ENCODE measurements at places on chromosomes 11 and 22. TPM values are rescaled to one million over a fixed set of nuclear protein-coding genes. Genes with fewer than 3 reads are reported as not detected.

DNA sequence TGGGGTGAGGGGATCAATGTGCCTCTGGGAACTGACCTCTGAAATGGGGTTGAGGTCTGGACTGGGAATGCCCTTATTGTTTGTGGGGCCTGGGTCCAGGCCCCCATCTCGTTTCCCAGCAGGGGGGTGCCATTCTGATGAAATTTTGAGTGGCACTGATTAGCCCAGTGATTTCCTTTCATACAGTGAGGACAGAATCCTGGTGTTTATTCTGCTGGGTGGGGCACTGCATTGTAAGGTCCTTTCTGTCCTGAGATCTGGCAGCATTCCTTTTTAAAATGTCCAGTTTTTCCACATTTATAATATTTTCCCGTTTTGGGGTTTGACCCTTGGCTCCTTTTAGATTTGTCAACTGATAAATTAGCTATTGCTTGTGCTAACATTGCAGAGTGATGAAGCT is 27.1 kb downstream of the OR10A6 start:
- no peak for DNase-seq

GRCh38 chr11:6196396-6196795 is 2.6 kb upstream of the OR52W1 start:
- DNase-seq, result no peak

DNA sequence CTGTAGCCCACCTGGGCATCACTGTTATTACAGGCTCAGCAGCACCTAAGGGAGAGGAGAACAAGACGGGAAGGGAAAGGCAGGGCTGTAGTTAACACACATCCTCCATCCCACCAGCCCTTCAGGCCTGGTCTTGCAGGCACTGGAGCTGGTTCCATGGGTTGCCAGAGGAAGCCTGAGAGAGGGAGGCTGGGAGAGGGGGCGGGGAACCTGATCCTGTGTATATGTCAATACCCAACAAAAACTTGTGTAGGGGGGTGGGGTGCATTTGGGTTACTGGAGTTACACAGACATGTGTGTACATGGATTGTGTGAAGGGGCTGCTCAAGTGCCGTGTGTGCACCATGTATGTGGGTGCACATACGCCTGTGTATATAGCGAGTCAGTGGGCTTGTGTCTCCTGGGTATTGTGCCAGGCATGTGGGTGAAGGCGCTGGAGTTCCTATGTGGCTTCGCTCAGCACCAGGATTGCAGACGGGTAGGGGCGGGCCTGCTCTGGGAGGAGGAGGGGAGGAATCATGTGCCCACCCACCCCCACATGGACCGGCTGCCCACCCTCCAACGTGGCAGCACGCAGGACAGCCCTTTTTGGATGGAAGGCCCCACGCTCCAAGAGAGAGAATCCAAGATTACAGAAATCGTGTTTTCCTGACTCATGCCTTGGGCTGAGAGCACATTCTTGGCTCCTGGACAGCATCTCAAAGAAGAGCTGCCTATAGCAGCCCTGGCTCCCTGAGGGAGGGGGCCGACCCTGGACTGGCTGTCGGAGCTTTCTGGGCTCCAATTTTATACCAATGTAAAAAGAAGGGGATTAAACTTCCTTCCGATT is 4.2 kb upstream of the SERPINH1 start:
- DNase-seq, result peak; percentile 69

DNA sequence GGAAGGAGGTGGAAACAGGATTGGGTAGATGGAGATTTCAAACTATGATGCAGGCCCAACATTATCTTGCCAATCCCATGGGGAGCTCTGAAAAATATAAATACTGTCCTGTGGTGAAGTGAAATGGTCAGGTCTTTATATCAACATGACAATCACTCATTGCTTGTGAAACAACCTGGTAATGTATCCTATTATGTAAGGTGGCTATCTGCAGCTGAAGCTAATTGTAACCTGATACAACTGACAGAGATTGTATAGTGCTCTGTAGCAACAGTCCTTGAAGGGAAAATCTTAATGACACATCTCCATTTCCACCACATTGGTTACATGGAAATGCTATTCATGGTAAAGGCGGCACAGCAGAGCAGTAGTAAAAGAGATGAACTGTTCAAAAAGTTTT is 20.7 kb upstream of the CHORDC1 start:
- DNase-seq, result no peak

- DNase-seq, result no peak
Observed at GRCh38 chr11:78180751-78181150, 7.7 kb downstream of the KCTD21 start.

DNA sequence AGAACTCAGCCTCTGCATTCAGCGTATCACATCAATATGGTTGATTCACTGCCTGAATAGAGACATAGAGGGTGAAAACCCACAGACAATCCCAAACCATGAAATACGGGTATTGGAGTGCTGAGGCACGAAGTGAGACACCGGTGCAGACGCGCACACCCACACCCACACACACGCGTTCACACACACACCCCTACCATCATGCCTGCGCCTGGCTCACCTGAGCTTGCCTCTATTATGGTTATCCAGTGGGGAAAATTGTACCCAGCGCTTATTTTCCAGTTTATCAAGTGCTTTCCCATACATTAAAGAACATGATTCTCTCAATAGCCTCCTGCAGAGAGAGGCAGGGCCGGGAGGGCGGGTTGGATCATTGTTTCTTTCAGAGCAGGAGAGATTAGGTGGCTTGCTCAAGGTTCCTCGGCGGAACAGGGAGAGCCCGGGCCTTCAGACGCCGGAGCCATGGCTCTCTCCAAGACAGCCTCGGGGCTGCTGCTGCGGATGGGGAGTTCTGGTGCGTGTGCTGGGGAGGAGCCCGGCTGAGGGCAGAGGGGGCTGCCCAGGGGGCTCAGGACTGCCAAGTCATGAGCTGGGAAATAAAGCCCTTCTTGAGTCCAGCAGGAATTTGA is 78.9 kb upstream of the THY1 start:
- no peak for DNase-seq

Gene NPTXR
- total RNA-seq, result 17.4 TPM

Gene AIFM3
- total RNA-seq, result not detected

Gene TUBA8
- 134 TPM for total RNA-seq

Gene LARGE2
- total RNA-seq, result not detected

Gene DDIAS
- total RNA-seq, result not detected

Data from heart left ventricle (tissue), 16 donors.